ENCODE measurements at places on chromosomes 6 and 20.
A peak's percentile ranks its signal among the peaks of the same experiment; 100 is the strongest.

- DNase-seq = no peak
Measured at GRCh38 chr20:24384865-24385264, 84.6 kb upstream of the SYNDIG1 start.

GRCh38 chr20:37259031-37259430, 2.6 kb downstream of the GHRH start:
- DNase-seq = no peak

DNA sequence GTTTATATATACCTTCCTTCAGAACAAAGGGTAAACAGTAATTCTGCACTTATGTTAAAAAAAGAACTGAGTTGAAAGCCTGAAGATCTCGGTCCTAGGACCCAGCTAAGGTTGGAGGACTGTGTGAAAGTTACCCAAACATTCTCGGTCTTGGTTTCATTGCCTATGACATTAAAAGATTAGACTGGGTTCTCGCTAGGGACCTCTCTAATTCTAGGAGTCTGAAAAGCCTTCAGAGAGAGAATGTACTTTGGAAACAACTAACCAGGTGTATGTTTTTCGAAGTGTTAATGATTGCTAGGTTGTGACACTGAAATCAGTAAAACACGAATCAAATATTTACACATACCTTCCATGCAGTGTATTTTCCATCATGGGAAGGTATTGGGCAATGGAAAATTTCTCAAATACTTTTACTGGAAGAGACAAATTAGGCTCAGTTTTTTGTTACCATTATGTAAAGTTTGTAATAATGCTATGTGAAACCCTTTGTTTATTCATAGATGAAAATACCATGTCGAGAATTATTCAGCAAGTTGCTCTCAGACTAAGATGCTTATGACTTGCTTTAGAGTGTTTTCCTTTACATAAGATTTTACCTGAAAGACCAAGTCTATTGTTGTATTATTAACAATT, 113.7 kb upstream of the LOC128125822 start:
- DNase-seq = no peak

GRCh38 chr6:130076512-130076911, 58.1 kb downstream of the L3MBTL3 start:
- no peak for DNase-seq

GRCh38 chr6:35216412-35216732, 2.6 kb downstream of the SCUBE3 start:
- no peak for DNase-seq

GRCh38 chr20:44423480-44423879, 52.2 kb upstream of the TTPAL start:
- DNase-seq = no peak

DNA sequence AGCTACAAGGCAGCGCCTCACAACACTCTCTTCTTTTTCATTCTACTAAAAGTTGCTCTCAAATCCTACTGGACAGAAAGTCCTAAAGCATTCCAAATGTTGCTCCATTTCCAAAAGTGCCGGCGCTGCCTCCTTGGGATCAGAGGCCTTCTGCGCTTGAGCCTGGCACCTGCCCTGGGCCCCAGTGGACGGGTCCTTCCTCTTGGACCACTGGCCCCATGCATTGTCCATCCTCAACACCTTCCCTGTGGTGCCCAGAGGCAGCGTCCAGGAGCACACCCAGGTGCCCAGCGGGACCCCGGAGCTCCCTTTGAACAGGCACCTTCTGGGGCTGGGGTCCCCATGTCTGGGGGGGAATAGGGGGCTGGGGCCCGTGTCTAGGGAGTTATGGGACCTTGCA, 205.2 kb downstream of the ERMARD start:
- no peak for DNase-seq

- DNase-seq = peak; percentile 65
Measured at GRCh38 chr6:12008366-12009179, 3.5 kb upstream of the HIVEP1 start.

DNA sequence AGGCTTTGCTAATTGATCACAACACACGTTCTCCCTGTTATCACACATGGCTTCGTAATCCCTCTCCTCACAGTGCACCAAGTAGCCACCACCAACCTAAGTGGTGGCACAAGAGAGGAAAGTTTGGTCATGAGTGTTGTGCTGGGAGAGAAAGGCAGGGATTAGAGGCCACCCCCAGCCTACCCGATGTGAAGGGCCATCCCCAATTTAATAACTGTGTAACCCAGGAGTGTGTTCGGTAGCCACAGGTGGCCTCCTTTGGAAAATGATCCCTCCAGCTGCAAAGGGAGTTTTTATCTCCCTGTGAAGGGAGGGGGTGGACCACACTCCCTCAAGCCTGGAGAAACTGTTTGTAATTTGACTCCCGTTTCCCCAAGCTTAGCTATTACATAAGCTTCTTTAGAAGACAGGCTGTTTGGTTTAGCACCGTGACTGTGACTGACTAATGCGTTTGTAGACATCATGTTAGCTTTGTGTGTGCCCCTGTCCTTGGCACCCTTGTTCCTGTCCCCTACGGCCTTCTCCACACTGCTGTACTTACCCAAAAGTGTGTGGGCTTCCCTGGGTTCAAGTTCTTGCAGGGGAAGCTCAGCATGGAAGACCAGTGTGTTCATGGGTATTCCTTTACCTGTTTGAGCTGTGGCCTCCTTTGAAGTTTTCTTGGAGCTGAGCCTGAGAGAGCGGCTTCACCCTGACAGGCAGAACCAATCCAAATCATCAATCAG, 20.6 kb downstream of the PPP1R16B start:
- no peak for DNase-seq

DNA sequence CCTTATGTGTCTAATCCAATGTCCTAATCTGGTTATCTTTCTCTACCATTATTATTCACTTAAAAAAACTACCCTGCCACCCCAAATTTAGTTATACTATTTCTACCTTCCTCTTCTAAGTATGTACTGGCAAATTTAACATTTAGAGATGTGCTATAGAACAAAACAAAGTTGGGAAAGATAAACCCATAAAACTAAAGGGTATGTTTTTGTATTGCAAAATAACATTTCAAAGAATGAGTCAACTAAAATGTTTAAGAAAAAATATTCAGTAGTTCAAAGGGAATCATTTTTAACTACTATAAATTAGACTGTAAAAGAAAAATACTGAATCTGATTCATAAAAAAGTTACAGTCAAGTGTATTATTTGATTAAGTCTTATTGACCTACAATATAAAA, 103.0 kb downstream of the LMBRD1 start:
- no peak for DNase-seq

DNA sequence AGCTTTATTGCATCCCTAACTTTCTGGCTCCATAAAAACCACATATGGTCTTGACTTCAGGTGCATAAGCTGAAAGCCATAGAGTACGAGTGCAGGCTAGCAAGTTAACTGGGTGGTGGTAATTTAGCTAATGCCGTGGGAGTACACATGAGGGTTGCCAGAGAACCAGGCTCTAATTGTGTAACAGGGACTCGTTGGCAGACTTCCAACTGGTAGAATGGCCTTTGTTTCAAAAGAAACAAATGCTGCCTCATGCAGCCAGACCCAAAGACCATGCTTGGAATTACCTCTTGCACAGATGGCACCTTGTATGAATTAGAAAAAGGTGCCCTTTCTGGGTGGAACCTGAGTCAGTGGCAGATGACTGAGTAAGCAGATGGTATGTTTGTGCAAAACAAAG, 73.2 kb downstream of the LY86 start:
- no peak for DNase-seq

DNA sequence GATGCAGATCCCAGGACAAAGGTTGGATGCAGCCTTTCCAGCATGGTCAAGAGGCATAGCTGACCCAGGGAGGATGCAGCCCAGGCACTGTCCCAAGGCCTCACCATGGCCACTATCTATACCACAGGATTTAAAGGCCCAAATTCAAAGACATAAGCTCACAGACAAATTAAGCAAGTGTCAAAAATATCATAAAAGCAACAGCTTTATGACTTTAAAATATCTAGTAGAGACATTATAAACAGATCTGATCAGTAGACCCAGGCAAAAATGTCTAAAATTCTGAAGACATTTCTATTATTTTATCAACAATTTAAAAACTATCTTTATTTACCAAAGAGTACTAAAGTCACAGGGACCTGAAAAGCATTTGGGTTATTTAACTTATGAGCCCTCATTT, 373.5 kb downstream of the CDC5L start:
- DNase-seq = no peak

- no peak for DNase-seq
Measured at GRCh38 chr20:10857352-10858070, 183.7 kb upstream of the JAG1 start.

GRCh38 chr20:1879934-1880333, 15.3 kb upstream of the SIRPA start:
- no peak for DNase-seq

DNA sequence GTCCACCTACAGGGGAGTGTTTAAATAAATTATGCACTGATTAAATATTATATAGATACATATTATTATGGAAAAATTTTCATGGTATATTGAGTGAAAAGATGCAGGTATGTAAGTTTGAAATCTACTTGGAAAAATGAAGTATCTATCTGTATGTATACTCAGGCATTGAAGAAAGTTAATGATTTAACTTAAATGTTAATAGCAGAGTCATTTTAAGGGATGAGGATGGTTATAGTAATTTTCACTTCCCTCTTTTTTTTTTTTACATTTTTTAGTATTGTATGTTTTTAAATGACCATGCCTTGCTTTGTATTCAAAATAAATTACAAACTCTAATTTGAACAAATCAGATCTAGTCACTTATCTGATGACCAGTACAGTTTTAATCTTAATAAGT, 43.2 kb upstream of the NOTCH4 start:
- DNase-seq = no peak

GRCh38 chr6:107821591-107821990, 2.5 kb downstream of the SCML4 start:
- no peak for DNase-seq

DNA sequence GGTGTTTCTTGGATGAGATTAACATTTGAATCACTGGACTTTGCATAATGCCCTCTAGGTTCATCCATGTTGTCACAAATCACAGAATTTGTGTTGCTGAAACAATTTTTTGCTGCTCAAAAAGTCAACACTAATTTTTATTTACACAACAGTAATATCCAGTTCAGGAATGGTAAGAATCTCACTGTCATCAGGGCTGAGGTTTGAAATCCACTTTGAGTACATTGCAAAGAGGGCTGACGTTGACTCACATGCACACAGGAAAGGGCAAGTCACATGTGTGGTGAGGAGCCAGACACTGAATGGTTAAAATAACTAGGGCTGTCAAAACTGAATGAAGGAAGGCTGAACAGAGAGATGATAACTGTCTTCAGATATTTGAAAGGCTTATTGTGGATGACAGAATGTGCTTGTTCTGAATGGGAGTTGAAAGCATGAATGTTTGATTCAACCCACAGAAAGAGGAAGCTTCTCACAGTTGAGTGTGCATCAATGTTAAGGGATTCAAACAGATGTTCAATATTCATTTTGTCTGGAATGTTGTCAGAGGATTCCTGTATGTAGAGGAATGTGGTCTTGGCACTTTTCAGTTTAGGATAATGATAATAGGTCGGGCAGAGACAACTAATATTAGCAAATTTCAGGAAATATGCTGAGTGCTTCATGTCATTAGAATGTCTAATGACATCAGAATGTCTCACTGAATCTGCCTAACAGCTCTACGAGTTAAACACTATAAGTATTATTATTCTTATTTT, 3.6 kb upstream of the ADGRG6 start:
- no peak for DNase-seq

- no peak for DNase-seq
Measured at GRCh38 chr6:101085327-101085726, 204.2 kb upstream of the ASCC3 start.

DNA sequence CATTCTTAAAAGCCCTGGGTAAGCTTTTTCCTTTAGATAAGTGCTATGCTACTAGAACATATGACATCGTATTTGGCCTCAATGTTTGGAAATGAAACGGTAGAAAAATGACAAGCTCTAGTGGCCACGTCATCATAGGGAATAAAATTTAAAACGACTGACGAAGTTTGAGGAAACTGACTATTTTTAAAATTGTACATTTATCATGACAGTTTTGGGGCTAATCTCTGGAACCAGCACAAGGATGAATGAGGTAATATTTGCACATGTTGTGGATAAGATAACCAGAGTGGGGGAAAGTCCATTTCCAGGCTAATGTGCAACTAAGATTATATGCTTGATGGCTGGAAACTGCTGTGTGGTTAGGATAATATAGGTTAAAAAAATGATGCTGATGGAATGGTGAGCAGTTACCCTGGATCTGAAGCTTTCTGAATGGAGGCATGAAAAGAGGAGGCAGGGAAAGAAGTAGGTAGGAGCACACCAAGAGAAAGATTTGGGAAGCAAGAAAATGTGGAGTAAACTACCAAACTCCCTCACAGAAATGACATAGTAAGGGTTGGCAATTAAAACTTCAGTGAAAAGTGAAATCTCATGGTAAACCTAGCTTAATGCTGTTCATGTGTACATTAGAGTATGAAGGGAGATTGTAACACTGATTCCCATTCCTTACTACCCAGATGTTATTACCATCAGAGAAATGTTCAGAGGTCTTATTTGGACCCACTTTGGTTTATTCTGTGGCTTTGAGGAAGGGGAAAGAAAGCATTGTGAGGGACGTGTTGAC, 42.7 kb upstream of the CEP162 start:
- no peak for DNase-seq

- no peak for DNase-seq
Measured at GRCh38 chr6:11654876-11655275, 117.3 kb downstream of the TMEM170B start.

DNA sequence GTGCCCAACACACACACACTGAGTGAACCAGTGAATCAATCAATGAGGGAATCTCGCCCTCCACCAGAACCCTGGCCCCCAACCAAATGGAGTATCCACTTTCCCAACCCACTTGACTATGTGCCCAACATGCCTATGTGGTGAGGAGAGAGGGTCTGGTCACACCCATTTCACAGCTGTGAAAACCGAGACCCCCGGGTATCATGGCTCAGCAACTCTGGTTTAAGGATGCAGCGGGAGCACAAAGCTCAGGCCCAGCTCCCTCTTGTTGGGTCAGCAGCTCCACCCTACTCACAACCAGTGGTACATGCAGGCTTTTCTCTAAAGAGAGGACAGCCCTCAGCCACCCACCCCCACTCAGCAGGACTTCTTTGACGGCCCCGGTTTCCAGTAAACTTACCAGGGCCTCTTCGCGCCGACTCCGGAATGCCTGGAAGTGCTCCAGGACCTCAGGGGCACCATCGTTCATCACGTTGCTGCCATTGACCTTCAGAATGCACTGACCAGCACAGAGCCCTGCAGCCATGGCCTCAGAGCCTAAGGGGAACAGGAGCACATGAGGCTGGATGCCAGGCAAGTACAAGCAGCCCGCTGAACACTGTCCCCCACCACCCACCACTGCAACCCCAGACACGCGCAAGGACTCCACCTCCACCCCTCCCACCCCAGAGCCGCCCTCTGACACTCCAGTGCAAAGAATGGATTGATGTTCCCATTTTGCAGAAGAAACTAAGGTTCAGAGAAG, 174.7 kb downstream of the PREX1 start:
- DNase-seq = no peak

DNA sequence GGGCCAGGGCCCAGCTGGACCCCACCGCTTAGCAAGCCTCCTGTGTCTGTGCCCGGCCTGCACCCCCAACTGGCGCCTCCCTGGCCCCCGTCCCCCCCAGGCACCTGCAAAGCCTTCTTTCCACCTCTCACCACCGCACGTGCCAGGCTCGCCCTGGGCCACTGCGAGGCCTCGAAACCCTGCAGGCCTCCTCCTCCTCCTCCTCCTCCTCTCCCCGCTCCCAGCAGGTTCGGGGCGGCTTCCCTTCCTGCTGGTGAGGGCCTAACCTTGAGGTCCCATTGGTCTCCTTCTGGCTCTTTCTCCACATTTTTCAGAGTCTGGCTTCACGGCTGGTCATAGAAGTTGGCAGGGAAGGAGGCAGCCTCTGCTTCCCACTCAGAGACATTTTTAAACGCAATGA, 76.8 kb upstream of the GATA5 start:
- DNase-seq = no peak
